Stimulated activated CD4-positive, alpha-beta T cell treated with anti-CD3 and anti-CD28 coated beads, Interleukin-12 subunit alpha, Interleukin-12 subunit beta, amount 100 ng/mL, for 24 hours (primary cell): ENCODE measurements at places on chromosomes 4 and X.

DNA sequence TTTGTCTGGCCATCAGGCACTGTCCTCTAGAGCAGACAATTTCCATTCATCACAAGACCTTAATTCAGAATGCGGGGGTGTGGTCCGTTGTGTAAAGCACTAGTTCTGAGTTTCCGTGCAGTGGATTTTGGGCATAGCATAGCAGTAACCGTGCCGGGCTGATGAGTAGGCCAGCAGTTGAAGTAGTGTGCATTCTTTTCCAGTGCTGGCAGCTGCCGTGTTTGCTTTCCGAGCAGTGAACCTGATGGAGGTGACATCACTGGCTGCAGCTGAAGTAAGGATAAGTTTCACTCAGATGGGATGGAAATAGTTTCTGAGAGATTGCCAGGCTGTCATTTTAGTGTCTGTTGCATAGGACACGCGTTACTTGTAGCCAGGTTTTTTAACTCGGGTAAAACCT lies 107.0 kb upstream of the STIM2 start:
- DNase-seq: no peak

- no peak for DNase-seq
Observed at GRCh38 chrX:125778261-125778660, 387.8 kb downstream of the DCAF12L2 start.

DNA sequence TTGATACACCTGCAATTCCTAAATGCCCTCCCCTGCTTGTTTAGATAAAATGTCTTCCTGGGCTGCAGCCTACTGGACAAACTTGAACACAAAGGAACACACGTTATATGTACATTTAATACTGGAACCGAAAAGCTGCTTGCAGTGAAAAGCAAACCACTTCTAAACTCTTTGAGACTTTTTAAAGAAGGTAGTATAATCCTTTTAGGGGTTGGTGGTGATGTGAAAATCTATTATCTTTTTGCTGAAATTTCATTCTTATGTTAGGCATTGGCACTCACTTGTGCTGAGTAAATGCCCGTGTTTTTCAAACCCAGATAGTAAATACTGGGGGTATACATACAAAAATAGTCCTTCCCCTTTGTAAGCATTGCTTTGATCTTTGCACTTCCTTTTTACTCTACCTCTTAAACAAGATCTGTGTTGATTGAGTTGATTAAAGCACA lies 2.2 kb downstream of the NFKB1 start:
- no peak for DNase-seq

DNA sequence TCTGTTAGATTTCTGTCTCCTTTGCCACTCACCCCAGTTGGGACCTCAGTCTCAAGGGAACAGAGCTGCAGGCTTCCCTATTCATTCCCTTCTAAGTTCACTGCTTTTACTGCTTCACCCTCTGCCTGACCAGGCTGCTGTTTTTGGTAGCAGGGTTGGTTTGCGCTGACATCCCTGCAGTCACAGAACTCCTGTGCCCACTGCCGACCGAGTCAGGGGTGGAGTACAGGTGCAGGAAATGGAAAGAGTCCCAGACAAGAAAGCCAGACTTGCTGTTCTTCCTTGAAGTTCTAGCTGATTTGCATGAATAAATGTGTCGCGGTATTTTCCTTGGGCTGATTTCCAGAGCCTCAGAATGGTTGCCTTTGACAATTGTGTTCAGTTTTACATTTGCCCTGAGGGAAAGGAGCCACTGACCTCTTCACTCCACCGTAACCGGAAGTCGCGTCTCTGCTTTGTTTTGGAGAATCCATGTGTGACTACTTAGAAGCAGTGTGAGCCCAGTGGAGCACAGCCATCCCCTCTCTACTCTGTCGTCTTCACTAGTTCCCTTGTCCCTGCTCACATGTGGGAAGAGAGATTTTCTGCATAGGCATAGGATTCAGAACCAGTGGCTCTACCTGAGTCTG lies 84.8 kb downstream of the TNIP2 start:
- no peak for DNase-seq

DNA sequence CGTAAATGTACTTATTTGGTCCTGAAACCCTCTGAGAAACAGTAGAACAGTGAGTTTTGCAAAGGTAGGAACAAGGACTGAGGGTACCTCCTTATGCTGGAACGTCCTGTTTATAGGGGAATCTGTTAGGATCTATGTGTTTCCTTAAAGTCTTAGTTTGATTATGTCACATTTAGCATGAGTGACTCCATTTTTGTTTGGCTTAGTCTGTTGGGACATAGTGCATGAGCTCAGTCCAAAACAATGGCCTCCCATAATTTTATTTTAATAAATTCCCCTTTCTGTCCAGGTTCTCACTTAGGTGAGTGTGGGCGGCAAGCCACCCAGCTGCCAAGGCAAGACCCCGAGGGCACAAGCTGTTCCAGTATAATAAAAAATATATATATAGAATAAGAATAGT lies 27.7 kb downstream of the HTT-AS start:
- DNase-seq: no peak

DNA sequence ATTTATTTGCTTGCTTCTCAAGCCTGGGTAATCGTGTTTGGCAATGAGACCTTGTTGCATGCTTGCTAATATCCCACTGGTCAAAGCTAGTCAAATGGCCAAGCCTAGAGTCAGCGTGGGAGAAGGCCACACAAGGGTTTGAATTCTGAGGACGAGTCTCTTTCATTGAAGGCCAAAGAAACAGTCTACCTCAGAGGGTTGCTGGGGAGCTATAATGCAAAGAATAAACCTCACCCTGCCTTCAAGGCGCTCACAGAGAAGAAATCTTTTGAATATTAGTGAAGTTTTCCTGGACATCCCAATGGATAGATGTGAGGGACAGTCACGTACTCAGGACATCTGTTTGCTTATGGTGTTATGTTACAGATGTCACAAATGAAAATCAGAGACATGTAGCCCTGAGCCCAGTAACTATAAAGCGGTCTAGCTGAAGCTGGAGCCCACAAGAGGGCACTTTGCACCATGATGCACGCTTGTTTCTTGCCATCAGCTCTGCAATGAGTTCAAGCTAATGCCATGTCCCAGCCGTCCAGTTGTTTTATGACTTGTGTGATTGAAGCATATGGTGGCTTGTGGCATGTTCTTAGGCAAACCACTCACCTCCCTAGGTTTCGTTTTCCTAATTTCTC lies 1.1 kb upstream of the TLR3 start:
- DNase-seq: no peak

DNA sequence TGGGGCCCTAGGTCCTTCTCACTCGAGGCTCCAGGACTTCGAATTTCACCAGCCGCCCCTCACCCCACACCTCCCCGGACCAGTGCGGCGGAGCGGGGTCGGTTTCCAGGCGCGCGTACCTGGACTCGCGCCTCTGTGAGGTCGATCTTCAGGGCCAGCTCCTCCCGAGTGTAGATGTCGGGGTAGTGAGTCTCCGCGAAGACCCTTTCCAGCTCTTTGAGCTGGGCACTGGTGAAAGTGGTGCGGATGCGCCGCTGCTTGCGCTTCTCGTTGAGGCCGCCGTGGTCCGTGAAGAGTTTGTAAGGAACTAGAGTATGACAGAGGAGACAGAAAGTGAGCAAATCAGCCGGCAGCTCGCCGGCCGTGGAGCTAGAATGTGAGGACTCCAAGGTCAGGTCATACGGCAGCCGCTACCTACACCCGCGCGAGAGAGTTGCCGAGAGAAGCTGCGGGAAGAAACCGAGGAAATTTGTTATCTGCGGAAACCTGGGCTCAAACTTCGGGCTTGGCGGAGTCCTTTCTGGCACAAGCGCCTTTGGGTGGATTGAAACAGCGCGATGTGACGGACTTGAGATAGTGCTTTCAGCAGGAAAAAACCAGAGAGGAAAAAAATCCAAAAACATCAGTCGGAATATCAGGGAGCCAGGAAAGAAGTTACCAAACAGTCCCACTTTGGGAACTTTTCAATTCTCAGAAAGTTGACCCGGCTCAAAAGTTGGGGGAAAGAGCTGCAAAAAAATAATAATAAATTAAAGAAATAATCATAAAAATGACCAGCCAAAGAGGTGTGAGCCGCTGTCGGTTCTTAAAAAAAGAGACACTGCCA lies 1.1 kb downstream of the PHOX2B start:
- DNase-seq: no peak

GRCh38 chr4:131613086-131613823 lies 1535.8 kb upstream of the PCDH10 start:
- DNase-seq: no peak

- no peak for DNase-seq
Observed at GRCh38 chrX:31497086-31497485, 425.2 kb upstream of the FTHL17 start.

GRCh38 chr4:42642101-42642797 lies 14.7 kb downstream of the ATP8A1 start:
- DNase-seq: no peak

DNA sequence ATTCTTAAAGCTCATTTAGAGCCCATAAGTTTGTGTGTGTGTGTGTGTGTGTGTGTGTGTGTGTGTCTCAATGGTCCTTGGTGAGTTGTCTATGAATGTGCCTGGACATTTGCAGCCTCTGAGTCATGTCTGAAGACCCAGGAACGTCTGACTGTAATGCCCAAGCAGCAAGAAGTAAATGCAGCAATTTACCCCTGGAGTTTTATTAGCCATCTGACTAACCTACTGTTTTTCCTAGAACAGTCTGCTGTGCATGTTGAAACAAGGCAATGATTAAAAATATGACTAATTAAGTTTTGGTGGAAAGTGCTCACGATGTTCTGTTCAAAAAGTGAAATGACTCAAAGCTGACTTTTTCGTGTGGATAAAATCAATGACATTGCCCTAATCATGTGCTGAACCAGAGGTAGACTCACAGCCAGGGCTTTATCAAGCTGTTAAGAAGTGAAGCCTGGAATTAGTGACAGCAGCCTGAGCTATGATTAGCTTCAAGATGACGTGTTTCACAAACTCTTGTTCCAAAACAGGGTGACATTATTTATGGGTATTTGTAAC lies 201.6 kb downstream of the CPE start:
- no peak for DNase-seq

DNA sequence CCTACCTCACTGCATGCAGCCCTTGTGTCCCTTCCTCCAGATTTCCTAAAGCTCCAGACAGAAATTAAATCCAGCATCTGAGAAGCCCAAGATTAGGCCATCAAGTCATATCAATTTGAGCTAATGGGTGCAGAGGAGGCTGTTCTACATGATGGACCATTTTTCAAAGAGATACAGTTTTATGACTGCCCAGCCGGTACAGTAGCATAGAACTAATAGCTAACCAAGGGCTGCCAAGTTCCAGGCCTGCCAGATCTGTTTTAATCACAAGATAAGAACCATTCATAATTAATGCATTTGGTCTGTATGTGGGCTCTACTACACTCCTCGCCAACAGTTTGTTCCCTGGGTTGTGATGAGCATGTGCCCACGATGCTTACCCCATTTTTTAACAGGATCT lies 73.9 kb upstream of the PLAC1 start:
- DNase-seq: no peak

DNA sequence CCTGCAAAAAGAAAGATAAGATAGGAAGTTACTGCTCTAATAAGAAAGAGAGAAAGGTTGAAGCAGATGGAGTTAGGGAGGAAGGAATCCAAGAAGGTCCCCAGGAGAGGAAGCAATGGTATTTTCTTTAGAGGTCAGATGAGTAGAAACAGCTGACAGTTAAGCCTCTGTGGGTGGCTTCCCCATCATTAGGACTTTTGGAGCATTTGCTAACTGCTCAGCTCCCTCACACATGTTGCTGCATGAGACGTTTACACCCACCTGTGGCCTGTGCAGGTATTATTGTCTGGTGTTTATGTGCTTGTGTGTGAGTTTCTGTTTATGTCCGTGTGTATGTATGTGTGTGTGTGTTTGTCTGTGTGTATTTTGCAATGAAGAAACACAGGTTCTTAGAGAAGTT lies 346.8 kb downstream of the RAB28 start:
- no peak for DNase-seq

GRCh38 chrX:926991-927390 lies 285.5 kb downstream of the CRLF2 start:
- no peak for DNase-seq

- no peak for DNase-seq
Observed at GRCh38 chr4:23877758-23878229, 12.1 kb downstream of the PPARGC1A start.

DNA sequence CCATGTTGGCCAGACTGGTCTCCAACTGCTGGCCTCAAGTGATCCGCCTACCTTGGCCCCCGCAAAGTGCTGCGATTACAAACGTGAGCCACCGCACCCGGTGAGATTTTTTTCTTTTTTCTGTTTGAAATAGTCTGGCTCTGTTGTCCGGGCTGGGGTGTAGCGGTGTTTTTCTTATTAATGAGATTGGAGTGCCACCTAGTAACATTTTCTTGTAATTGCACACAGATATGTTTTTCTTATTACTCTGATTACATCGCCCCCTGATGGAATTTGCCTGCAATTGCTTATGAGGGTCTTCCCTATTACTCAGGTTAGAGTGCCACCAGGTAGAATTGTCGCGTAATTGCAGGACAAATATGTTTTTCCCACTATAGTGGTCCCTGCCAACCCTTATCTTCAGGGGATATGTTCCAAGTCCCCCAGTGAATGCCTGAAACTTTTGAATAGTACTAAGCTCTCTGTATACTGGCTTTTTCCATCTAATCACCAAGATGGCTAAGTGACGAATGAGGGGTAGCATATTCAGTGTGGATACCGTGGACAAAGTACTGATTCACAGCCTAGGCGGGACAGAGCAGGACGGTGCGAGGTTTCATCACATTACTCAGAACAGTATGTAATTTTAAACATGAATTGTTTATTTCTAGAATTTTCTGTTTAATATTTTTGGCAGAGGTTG lies 8.6 kb upstream of the PDHA1 start:
- DNase-seq: no peak

- no peak for DNase-seq
Observed at GRCh38 chrX:106973433-106974149, 26.4 kb downstream of the MORC4 start.

DNA sequence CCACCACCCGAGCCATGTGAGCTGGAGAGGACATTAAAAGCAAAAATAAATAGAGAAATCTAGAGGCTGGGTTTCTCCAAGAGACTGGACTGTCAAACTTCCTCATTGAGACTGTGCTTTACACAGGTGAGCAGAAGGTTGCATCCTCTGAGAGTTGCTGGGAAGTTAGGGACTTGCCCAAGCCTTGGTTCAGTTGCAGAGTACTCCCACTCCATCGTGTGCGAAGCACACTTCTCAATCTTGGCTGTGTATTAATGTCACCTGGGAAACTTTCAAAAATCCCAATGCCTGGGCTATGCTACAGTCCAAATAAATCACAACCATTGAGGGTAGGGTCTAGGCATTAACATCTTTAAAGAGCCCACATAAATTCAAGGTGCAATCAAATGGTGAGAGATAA lies 89.2 kb downstream of the ZNF330 start:
- DNase-seq: no peak
